ENCODE measurements at places on chromosomes 6 and 20.

DNA sequence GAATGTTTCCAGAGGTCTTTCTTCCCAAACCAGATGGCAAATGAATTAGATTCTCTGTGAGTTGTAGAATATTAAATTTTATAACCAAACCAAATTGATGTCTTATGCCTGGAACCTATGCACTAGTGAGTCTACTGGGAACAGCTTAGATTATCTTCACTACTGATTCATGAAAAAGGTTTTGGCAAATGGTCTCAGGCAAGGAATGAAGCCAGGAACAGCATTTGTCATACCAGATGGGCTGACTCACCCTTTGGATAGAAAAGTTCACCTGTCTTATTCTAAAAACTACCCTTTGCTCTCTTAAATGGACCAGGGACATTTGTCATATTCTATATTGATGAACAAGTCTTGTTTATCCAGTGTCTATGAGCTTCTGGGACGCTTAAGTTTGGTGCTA lies 135.4 kb upstream of the ECI2 start:
- DNase-seq, result no peak

- no peak for DNase-seq
Measured at GRCh38 chr6:56764081-56764566, 121.4 kb upstream of the DST start.

- no peak for DNase-seq
Measured at GRCh38 chr20:409697-410559, 1.8 kb downstream of the RBCK1 start.

DNA sequence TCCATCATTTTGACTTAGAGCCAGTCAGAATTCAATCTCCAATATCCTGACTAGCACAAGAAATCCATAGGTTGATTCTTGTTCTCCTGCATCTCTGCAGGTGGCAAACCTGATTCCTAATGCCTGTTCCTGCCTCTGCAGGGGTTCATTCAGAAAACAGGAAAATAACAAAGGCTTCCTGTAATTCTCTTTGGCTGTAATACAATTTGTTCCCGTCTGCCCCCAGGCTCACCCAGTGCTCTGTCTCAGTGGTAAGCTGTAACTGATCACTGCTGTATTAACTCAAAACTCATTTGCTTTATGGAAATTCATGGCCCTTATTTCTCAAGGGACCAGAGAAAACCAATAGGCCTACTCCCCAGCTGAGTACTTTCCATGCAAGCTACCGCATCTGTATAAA lies 88.6 kb downstream of the OPRM1 start:
- DNase-seq, result no peak

GRCh38 chr6:170037541-170038250 lies 253.2 kb downstream of the DLL1 start:
- DNase-seq, result no peak

- DNase-seq, result no peak
Measured at GRCh38 chr6:33632558-33633039, 11.5 kb downstream of the ITPR3 start.

GRCh38 chr20:7883741-7884140 lies 56.5 kb downstream of the HAO1 start:
- no peak for DNase-seq

- DNase-seq, result no peak
Measured at GRCh38 chr6:151034825-151035781, 169.6 kb downstream of the MTHFD1L start.

DNA sequence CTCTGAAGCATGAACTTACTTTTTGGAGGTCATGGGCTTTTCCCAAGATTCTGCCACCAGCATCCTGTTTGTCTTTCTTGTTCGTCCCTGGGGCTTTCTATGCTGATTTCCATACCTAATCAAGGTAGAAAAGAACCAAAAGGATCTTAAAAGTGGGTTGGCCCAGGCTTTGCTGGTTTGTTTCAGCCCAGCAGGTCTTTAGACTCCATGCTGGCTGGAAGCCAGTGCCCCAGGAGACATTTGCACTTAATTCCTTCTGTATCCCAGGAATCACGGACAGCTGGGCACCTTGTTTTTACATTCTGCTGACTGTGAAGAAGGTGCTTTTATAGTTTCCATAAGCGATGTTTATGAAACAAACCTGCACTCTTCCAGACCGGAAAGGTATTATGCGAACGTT lies 195.9 kb downstream of the CDH4 start:
- no peak for DNase-seq

GRCh38 chr6:47897247-47897646 lies 115.4 kb downstream of the OPN5 start:
- DNase-seq, result no peak

GRCh38 chr20:21862259-21862946 lies 156.9 kb downstream of the PAX1 start:
- no peak for DNase-seq

DNA sequence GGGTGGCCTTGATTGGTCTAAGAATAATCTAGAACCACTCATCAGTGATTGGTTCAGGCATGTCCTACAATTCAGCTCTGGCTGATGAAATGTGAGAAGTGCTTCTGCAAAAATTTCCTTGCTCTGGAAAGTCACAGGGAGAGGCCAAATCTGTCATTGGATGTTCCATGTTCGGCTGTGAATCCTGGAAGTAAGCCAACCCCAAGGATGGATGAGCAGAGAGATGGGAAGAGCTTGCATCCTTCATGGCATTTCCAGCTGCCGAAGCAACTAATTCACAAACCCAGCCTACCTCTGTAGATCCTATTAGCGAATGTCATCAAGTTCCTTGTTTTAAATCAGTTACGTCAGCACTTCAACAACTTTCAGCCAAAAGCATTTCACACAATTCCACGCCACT lies 187.2 kb upstream of the SOX4 start:
- DNase-seq, result no peak

GRCh38 chr6:1390133-1390945 lies 963 bp downstream of the FOXF2 start:
- no peak for DNase-seq

GRCh38 chr6:49464691-49465090 lies 1.5 kb downstream of the CENPQ start:
- DNase-seq, result no peak

- DNase-seq, result no peak
Measured at GRCh38 chr20:891706-892080, 24.4 kb downstream of the ANGPT4 start.

DNA sequence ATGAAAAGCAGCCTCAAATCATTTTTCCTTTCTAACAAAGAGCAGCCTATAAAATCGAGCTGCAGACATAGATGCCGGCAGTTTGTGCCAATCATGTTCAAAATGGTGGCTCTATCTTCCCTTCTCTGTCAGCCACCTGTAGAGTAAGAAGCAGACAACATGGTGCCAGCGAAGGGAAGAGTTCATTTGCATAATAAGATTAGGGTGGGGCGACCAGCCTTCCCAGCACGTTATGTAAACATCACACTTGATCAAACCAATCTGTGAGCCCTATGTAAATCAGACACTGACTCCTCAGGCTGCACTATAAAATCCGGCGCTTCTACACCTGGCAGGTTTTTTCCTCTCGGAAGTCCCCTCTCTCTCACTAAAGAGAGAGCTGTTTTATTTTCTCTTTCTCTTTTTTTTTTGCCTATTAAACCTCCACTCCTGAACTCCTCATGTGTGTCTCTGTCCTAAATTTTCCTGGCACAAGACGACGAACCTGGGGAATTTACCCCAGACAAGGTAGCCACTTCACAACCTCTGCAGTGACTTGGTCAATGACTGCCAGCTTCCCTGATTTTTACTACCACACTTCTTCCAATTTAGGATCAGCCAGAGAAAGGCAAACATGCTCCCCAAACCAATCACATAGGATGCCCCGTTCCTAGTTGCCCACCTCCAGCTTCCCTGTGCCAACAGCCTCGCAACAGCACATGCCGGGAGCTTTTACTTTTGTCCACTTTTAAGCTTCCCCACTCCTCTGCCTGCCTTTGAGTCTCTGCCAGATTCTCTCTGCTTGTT lies 12.9 kb downstream of the TPMT start:
- no peak for DNase-seq

- DNase-seq, result no peak
Measured at GRCh38 chr20:49245921-49246740, 26.9 kb downstream of the DDX27 start.

DNA sequence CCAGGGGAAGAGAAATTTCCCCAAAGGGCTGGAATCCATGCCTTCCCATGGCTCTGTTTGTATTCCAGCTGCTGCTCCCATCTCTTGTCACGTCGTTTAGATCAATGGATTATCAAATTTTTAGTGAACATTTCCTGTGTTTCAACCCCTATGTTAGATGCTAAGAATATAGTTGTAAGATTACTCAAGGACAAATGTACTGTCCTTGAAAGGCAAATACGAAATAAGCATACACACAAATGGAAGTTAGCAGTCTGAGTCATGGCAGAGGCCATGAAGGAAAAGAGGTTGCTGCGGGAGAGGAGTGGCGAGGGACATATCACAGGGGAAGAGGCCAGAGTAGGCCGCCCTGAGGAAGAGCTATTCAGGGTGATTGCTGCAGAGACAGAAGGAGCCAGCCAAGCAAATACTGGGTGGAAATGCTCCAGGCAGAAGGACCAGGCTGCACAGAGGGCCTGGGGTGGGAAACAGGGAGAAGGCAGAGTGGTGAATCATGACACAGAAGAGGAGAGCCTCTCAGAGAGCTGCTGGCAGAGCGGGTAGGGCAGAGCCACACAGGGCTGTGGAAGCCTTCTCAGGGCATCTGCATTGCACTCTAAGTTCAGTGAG lies 219.2 kb upstream of the LRFN2 start:
- no peak for DNase-seq

GRCh38 chr6:132005178-132005577 lies 54.0 kb upstream of the CCN2 start:
- no peak for DNase-seq

- DNase-seq, result no peak
Measured at GRCh38 chr20:47024461-47024937, 129.9 kb downstream of the EYA2 start.

- no peak for DNase-seq
Measured at GRCh38 chr20:9368893-9369292, 145.5 kb upstream of the LAMP5 start.

DNA sequence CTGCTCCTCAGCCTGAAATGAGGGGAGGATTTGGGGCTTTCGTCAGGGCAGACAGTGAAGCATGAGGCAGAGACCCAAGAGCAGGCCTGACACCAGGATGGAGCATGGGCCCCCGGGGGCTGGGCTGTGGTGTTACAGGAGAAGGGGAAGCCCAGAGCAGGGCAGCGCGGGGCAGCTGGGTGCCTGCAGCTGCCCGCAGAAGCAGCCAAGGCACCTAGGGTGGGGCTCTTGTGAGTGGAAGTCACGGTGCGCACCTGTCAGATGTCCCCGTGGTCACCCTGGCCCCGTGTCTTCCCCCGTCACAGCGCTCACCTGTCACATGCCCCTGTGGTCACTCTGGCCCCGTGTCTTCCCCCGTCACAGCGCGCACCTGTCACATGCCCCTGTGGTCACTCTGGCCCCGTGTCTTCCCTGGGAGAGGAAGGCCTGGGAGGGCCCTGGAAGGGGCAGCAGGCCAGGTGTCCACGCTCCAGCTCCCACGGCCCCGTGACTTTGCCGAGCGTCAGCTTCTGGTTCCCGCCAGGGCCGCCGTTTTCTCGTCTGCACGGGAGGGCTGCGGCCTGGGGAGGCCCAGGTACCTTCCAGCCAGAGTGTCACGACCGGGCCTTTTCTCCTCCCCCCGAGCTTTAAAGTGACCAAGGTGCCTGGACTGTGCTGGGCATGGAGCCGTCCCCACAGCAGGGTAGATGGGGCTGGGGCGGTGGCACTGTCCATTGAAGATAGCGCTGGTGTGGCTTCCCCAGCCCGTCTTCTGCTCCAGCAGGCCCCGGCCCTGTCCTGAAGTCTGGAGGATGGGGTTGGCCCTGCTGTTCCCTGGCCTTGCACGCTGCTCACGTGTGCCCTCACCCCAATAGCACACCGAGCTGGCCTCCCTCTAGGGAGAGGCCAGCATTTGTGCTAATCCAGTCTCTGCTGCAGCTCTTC lies 9.4 kb downstream of the ARFGAP1 start:
- DNase-seq, result no peak

GRCh38 chr6:11410539-11411307 lies 126.8 kb upstream of the TMEM170B start:
- no peak for DNase-seq

DNA sequence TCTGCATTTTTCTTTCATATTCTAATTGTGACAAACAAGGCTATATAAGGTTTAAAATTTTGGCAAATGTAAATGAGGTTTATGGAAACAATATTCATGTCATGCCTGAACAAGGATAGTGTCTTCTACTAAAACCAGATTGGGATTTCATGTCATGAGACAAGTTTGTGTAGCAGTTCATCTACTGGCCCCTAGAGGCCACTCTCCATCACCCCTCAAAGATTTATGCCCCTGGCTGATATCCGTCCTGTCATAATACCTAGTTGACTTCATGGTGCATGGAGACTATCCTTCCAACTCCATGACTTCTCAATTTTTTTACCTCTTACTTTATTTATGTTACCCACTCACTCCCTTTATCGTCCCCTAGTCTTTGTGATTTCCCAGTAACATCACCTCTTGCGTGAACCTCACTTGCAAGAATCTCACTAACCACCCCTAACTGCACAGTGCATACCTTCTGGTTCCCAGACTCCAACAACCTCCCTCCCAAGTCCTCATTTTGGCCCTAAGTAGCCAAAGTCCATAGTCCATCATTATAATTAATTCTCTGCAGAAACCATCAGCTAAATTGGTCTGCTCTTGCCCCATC lies 179.8 kb downstream of the TASP1 start:
- DNase-seq, result no peak

GRCh38 chr6:41452763-41453162 lies 93.4 kb upstream of the FOXP4 start:
- no peak for DNase-seq

DNA sequence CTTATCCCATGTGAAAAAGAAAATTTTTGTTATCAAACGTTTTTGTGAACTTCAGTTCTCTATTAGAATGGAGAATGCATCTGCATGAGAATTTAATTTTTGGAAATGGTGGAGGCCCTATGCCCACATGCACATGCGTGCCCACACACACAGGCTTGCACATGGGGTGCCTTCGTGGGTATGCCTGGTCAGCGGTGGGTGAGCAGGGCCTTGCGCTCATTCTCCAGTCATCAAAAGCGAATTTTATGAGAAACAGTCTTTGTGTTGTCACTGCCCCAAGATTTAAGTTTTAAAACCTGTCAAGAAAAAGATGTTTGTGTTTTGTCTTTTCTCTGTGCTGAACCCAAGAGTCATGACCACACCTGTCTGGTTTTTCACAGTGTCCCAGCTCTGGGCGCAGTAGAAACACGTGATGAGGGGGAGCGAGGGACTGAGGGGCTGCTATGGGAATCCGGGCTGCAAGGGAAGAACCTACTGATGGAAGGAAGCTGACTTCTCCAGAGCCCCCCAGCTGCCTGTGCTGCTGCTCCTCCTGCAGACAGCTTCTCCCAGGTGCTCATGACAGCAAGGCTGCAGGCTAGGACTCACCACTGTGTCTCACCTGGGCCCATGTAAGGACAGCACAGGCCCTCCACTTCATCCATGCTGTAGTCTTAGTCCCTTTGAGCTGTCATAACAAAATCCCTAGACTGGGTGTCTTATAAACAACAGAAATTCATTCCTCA lies 153.6 kb downstream of the SYCP2 start:
- DNase-seq, result no peak

- no peak for DNase-seq
Measured at GRCh38 chr20:38126146-38126921, 38.7 kb downstream of the TGM2 start.
